Trophoblast cell (in vitro differentiated cells and primary cell): ENCODE measurements at places on chromosomes 16 and 17.

- peaks cover 56% of the 10 kb centered on the region for H3K36me3 ChIP-seq
- peak; percentile 65 for DNase-seq
- peaks cover 13% of the 10 kb centered on the region for H3K4me1 ChIP-seq
- H3K27me3 ChIP-seq: no peaks in the 10 kb centered on the region
Observed at GRCh38 chr16:70395345-70395901, 43.5 kb downstream of the ST3GAL2 start.

DNA sequence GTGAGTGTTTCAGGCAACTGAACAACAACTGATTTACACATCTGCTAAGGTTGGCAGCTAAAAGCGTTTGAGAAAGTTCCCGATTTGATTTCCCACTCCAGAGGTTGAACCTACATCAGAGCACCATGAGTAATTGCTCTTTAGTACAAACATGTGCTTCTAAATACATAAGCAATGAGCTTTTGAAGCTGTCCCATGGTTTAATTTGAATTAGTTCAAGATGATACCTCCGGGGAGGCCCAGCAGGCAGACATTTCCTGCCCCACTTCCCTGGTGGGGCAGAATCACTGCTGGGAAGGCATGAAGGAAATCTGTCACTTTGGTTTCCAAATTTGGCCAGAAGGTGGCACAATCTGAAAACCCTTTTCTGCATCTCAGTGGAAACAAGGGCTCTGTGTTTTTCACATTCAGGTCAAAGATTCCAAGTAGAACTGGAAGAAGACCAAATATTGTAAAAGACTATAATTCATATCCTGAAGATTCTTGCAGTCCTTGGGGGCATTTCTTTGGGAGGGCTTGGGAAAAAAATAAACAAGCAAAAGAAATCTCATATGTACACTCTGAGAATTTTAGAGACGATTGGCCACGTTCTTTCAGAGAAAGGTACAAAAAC, 176.2 kb upstream of the FAM20A start:
- H3K27me3 ChIP-seq: no peaks in the 10 kb centered on the region
- DNase-seq: peak; percentile 70
- H3K4me1 ChIP-seq: no peaks in the 10 kb centered on the region
- H3K36me3 ChIP-seq: no peaks in the 10 kb centered on the region
- no peak overlapping the region for H3K4me3 ChIP-seq

DNA sequence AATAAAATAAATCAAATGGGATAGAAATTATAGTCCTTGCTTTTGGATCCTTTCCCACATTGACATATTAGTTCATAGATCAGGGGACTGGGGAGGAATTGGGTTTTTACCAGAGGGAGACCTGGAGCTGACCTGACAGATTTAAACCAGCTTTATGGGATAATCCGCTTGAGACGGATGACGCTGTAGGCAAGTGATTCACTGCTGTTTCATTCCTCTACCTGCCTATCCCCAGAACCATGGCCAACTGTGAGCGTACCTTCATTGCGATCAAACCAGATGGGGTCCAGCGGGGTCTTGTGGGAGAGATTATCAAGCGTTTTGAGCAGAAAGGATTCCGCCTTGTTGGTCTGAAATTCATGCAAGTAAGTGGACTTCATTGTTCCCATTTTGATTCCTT, 2.1 kb downstream of the NME1 start:
- peaks cover 7% of the 10 kb centered on the region for H3K36me3 ChIP-seq
- H3K4me1 ChIP-seq: peaks cover 2% of the 10 kb centered on the region
- no peak overlapping the region for H3K4me3 ChIP-seq
- H3K27ac ChIP-seq: no peak overlapping the region
- DNase-seq: no peak
- no peaks in the 10 kb centered on the region for H3K27me3 ChIP-seq

DNA sequence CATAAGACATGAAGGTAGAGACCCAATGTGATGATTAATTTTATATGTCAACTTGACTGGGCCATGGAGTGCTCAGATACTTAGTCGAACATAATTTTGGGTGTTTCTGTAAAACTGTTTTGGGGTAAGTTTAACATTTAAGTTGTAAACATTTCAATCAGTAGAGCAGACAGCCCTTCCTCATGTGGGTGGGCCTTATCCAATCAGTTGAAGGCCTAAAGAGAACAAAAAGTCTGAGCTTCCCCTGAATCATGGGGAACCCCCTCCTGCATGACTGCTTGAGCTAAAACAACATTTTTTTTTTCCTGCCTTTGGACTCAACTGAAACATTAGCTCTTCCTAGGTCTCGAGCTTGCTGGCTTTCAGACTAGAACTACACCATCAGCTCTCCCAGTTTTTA, 327.3 kb upstream of the SOX9 start:
- peaks cover 2% of the 10 kb centered on the region for H3K36me3 ChIP-seq
- H3K4me3 ChIP-seq: no peak overlapping the region
- H3K27ac ChIP-seq: no peak overlapping the region
- DNase-seq: no peak
